Activated CD8-positive, alpha-beta memory T cell treated with anti-CD3 and anti-CD28 coated beads for 4 hours (primary cell): ENCODE measurements at places on chromosomes 12 and 14.

DNA sequence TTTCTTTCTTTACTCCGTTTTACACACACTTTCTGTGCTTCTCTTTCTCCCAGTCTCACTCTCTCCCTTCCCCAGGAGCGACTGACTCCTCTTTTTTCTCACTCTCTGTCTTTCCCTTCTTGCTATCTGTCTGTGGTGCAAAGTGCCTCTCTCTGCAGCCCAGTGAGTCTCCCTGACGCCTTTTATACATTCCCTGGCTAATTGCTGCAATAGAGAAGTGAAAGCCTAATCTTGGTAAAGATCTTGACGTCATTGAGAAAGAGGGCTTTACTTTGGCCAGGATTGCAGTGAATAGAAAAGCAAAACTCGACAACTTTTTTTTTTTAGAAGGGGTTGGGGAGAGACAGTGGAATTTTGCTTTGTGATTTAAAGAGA is 706 bp upstream of the DIO2 start:
- no peak for DNase-seq

- no peak for DNase-seq
Measured at GRCh38 chr12:131038961-131039950, 85.5 kb downstream of the ADGRD1 start.

DNA sequence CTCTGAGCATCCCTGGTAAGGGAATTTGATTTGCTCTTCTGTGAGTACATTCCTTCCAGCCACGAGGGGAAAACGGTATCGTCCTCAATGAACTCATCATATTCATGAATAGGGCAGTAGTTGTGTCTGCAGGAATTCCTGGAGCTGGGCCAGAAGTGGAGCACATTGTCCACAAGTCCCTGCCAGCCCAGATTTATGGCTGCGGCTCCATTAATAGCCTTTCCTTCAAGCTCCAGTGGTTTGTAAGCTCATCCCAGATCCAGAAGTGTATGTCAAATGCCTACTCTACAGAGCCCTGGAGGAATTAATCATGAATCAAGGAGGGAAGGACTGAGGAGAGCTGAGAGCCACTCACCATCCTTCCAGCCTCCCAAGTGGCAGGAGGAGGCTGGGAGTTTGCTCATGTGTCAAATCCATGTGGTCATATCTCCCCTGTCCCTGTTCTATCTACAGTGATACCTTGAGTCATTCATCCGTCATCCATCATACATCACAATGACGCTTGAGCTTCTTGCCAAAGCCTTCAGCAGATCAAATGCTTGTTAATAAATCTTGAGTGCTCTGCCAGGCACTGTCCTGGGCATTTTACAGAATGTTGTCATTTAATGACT is 65.5 kb downstream of the SVOP start:
- no peak for DNase-seq

DNA sequence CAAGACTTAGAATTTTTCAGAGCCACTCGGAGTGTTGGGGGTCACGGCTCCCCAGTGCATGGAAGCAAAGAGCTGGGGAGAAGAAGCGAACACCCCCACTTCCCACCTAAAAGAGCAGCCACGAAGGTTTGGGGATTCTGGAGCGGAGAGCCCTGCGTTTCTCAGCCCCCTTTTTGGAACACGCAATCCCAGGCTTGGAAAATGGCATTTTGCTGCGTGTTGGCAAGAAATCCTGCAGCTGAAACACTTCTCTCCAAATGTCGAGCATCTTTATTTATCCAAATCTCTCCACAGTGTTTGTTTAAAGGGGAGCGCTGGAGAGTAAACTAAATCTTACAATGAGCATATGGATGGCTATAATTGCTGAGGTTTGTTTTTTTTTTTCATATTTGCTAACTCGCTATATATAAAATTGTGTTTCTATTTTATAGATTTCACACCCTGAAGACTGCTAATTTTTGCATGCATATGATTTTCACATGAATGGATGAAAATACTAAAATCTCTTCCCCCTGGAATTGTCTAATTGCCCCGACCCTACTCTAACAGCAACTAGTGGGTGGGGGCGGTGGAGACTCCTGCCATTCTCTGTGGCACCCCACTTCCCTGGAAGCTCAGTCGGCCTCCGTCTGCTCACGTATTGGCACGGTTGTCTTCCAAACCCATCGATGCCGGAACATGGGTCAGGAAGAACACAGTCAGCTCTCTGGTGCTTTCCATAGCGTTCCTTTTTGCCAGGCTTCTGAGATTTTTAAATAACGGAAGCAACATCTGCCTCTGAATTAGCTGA is 120.5 kb downstream of the GCH1 start:
- no peak for DNase-seq

- DNase-seq, result no peak
Measured at GRCh38 chr14:23104591-23105347, at the start of gene CIROP. TSS of gene CIROP (minus strand) at chr14:23104989. CDS start at chr14:23104920, 69 bp downstream.

- DNase-seq, result no peak
Measured at GRCh38 chr12:71565535-71565934, 98.1 kb downstream of the ZFC3H1 start.

GRCh38 chr14:67778792-67779191 is 37.6 kb downstream of the ZFYVE26 start:
- no peak for DNase-seq
